ENCODE measurements at places on chromosomes 13 and 19.

DNA sequence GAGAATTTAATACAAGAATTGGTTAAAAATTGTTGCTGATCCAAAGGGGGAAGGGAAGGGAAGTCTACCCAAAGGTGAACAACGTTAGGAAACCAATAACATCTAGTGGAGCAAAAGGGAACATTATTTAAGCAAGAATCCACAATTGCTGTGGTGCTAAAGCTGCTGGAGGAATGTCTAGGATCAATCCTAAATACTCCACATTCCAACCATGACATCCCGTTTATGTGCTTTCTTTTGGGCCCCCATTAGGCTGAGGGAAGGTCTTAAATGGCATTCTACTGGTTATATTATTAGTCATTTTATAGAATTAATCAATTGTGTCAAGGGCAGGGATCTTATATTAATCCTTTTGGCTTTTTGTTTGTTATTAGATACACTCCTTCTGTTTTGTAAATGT is 39.9 kb upstream of the VWA8 start:
- DNase-seq = no peak

- DNase-seq = no peak
Observed at GRCh38 chr13:94323764-94324758, 155.4 kb downstream of the DCT start.

GRCh38 chr13:34413538-34414210 is 528.4 kb upstream of the NBEA start:
- DNase-seq = no peak

DNA sequence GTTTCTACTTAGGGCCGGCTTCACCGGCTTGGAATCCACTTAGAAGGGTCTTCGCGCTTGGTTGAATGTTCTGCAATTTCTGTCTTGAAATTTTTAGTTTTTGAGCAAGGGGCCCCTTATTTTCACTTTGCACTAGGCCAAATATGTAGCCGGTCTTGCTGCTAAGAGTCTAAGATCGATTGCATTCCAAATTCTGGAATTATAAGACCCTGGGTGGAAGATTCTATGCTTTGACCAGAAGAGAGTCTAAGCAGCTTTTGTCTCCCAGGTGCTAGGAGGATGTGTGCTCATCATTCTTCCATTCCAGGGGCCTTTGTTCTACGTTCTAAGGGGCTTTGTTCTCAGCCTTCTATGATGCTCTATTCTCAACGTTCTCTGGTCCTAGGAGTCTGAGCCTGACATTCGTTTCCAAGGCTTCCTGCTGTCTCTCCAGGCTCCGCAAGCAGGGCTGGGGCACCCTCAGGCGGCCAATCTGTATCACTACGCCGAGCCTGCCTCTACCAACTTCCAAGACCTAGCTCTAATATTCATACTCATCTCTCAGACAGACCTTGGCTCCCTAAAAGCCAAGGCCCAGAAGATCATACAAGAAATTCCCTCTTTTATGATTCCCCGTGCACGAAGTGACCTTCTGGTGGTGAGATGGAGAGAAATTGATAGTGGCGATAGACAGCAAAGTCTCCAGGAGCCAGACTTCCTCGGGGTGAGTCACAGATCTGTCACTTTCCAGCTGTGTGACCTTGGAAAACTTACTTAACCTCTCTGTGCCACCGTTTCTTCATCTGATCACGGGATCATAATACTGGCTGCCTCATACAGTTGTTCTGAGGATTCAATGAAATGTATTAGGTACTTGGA is 982 bp upstream of the DACT3 start:
- DNase-seq = peak; percentile 80

- DNase-seq = no peak
Observed at GRCh38 chr13:50375792-50376191, 360.5 kb downstream of the KCNRG start.

DNA sequence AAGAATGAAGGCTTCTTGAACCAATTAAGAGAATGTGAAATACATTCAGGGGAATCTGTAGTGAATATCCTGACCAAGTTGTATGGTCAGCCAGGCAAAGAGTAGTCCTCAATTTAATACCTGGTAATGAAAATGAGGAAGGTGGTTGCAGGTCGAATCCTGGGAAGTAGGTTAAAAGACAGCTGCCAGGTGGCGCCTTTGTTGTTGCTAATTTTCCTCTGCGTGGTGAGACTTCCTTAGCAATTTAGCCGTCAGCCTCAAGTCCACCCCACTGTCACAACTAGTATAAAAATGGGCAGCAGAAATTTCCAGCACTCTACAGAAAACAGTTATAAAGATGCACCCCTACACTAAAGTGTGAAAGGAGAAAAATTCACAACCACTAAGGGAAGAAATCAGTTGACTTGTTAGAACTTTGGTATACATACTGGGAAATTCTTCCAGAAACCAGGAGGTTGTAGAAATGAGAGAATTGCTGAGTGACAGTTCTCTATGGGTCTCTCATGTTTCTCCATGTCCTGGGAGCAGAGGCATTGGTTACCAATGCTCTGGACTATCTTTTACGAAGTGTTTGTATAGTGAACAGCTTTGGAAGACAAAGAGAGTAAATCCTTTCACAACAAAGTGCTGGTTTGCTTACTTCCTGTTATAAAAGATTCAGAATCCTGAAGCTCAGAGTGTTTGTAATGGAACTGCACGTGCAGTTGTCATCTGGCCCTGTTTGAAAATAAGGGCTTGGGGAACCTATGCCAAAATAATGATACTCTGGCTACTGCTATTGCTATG is 235.9 kb downstream of the NHLRC3 start:
- no peak for DNase-seq

Data from inflammatory macrophage treated with lipopolysaccharide for 1 hour (primary cell).